ENCODE measurements at places on chromosomes 11 and 22.
A peak's percentile ranks its signal among the peaks of the same experiment; 100 is the strongest.

GRCh38 chr11:65927904-65928397 lies 8.7 kb downstream of the DRAP1 start:
- no peak for DNase-seq

- DNase-seq = peak; percentile 17
Measured at GRCh38 chr22:36565686-36566085, 36.7 kb upstream of the EIF3D start.

- peak; percentile 87 for DNase-seq
Measured at GRCh38 chr22:31292236-31292989, at the start of gene PIK3IP1. PIK3IP1 (minus strand) TSS chr22:31292488; CDS start chr22:31292344, 144 bp downstream.

- DNase-seq = no peak
Measured at GRCh38 chr22:36175892-36176291, 15.3 kb upstream of the APOL3 start.

- DNase-seq = no peak
Measured at GRCh38 chr22:28639321-28639720, 40.3 kb downstream of the TTC28 start.

DNA sequence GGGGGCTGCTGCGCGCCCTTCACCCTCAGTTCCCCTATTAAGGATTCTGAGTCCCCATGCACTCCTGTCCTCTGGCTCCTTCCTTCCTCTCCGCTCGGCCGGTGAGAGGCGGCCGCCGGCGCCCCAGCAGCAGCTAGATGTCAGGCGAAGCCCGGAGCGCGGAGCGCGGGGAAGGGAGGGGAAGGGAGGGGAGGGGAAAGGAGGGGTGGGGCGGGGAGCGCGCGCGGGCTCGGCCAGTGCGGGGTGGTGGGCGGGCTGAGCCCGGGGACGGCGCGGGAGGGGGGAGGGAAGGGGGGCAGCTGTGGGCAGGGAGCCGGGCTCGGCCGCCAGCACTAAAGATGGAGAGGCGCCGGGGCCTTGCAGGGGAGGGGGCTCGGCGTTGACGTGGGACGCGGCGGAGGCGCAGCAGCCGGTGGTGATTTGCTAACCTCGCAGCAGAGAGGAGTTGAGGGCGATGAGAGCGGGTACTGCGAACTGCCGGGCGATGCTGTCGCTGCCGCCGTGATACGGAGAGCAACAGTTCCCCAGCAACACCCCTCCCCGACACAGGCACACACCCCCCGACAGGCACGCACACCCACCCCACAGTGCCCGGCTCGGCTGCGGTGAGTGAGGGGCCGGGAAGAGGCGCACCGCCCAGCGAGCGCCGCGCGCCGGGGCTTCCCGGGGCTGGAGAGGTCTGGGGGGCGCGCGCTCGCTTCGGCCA lies at the start of gene ZBTB16:
ZBTB16 (plus strand) TSS at position 434 of the 706 bp plus-strand sequence. CDS start 3,590 bp downstream, outside the sequence.
- DNase-seq = peak; percentile 80

GRCh38 chr11:92550871-92551270 lies 326.3 kb downstream of the FAT3 start:
- DNase-seq = no peak

DNA sequence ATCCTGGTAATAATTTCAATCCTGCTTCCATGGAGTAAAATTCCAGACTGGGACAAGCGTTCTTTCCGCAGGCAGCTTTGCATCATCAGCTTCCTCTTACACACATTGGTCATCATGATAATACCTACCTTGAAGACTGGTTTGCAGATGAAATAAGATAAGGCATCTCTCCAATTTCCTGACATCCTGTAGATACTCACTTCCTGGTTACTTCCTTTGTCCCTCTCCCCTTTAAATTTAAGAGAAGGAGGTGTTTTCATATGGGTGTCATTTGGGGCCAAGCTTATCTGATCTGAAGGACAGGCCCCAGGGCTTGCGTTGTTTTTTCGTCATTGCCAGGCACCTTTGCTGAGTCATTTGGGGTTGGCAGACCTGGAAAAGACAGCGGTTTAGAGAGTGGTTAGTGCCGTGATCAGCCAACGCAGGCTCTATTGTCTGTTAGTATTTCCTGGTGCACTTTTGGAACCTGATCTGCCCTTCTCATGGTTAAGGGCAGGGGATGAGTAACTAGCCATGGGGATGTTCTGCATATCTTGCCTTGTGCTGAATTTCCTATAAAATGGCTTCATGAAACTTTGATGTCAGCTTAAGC lies 24.1 kb downstream of the GRAMD1B start:
- no peak for DNase-seq

DNA sequence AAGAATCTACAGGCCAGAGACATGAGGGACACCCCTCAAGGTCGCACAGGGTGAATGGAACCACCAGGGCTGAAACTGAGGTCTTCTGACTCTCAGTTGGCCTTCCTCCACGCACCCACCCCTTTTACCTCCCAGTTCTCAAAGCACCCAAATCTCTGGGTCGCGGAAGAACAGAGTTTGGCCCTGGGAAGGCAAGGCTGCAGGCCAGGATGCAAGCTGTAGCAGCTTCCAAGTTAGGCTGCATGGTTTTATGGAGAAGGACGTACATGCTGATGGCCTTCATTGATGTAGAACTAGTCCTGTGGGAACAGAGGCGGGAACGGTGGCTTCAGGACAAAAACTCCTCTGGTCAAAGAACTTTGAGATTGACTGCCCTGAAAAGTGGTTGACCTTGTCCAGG lies 143.5 kb upstream of the B3GAT1 start:
- no peak for DNase-seq

GRCh38 chr11:92697461-92698312 lies 271.8 kb upstream of the MTNR1B start:
- no peak for DNase-seq

Data from fibroblast of mammary gland (primary cell).